Ascending aorta (tissue), 2 donors: ENCODE measurements at places on chromosomes 11 and 22.

DNA sequence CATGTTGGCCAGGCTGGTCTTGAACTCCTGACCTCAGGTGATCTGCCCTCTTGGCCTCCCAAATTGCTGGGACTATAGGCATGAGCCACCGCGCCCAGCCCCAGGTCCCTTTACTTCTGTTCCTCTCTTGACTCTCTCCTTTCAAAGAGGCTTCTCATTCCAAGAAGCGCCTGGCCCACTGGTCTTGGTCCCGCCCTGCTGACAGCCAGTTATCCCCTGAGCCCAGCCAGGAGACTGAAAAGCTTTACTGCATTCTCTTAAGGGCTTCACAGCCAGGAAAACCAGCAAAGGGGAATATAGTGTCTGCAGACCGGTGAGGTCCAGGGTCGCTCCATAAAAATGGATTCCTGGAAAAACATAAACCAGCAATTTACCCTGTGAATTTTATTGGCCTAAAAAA lies 68.3 kb downstream of the NFAM1 start:
- DNase-seq = no peak

GRCh38 chr11:8338138-8338537 lies 74.5 kb upstream of the LMO1 start:
- DNase-seq = no peak

DNA sequence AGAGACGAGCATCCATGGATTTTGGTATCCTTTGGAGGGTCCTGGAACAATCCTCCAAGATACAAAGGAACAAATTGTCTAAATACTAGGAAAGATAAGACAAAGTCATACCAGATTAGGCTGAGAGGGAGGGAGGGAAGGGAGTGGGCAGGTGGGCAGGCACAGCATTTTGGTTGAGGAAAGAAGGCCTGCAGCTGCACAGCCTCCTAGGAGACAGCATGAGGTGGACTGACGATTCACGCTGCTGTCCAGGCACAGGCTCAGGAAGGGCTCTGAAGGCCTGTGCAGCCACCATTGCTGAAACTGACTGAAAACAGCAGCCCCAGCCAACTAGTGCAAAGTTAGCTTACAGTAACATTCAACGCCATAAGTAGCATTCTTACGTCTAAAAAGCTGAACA lies 64.7 kb downstream of the PACSIN2 start:
- no peak for DNase-seq

DNA sequence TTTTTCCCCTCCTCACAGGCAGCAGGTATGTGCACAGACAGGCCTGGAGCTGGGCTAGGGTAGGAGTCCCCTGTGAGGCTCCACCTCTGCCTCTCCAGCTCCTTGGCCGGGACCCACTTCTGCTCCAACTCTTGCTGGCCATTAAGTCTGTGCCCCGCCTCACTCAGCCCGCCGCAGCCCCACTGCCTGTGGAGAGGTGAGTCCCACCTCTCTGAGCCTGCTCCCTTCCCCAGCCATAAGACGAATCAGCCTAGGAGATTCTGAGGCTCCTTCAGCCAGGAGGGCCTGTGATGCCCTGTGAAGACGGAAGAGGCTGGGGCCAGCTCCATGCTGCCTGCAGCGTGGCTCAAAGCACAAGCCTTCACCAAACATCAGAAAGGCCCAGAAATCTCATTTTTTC lies 23.0 kb downstream of the TSKU start:
- peak; percentile 62 for DNase-seq

DNA sequence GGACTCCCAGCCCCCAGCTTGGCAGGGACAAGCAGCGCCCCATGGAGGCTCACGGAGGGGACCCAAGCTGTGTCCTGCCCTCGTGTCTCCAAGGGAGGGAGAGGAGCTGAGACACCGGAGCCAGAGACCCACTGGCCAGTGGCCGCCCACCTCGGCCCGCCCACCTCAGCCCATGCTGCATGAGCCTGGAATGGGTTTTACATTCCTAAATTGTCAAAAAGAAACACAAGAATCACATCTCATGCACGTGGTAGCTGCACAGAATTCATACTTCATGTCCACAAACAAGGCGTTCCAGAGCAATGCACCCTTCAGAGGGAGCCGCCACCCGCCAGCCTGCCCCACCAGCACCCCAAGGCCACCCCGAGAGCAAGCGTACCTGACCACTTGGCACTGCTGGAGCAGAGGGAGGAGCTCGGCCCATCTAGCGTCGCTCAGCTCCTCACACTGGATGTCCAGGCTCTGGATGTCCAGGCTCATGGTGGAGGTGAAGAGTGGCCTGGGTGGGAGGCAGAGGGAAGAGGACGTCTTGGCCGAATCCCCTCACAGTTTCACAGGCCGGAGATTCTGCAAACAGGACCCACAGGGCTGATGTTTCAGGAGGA lies 5.3 kb downstream of the RNH1 start:
- DNase-seq = no peak
